ENCODE measurements at places on chromosomes 1 and 21.

GRCh38 chr1:51247022-51247421 is 10.9 kb downstream of the RNF11 start:
- DNase-seq, result no peak

DNA sequence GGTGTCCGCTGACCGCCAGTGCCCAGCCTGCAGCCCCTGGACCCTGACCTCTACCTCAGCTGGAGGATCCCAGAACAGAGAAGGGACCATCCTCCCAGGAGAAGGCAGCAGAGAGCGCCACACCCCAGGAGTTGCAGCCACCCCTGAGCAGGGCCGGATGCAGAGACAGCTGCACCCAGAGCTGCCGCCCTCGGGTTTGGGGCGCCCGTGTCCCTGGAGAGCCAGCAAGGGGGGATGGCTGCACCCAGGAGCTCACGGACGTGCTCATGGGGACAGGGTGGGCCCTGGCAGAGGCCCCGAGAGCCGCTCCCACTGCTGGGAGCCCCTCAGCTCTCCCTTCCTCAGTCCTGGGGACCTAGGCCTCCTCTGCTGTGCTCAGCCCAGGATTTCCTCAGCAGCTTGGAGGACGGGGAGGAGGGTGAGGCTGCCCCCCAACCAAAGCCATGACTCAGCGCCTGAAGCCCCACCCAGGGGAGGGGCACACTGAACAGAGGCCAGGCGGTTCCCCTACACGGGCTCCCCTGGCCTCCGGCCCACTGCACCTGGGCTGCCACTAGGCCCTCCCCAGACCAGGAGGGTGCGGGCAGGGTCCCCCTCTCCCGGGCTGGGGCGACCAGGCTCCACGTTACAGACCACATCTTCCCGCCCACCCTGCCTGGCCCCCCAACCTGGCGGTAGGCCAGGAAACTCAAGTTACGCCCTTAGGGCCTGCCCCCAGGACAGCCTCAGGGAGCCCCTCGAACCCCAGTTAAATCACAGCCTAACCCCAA is 2.2 kb downstream of the ACAP3 start:
- peak; percentile 28 for DNase-seq

- DNase-seq, result peak; percentile 27
Measured at GRCh38 chr1:39955547-39956539, 898 bp downstream of the MFSD2A start.

DNA sequence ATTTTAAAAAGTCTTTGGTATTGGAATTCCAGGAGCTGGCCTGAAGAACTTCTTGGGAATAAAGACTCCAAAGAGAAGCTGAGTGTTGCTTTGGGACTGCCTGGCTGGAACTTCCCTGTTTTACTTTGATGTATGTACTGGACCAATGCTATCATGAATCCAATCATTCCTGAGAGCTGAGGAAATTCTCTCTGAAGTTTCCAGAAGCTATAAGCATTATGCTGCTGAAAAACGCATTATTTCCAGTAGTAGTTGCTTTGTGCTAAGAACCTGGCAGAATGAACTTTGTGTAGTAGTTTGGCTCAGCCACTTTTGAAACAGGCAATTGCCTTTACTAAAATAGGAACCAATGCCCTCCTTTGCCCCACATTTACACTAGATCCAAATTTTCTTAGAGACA is 260.7 kb downstream of the HLX start:
- no peak for DNase-seq

DNA sequence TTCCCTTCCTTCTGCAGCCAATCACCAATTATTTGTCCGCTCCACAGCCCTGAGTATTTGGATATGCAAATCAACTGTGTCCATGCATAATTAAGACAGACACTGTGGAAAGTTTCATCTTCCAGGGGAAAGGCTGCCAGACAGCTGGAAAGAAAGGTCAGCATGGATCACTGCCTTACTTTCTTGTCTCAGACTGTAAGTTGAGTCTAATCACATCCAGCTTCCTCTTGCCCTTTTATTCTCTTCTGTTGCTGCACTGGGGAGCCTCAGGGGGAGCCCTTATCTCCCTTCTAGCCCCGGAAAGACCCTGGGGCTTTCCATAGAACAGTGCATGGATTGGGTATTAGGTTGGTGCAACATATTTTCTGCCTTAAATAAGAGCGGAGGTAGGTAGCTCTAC is 182.9 kb downstream of the OMA1 start:
- DNase-seq, result no peak

DNA sequence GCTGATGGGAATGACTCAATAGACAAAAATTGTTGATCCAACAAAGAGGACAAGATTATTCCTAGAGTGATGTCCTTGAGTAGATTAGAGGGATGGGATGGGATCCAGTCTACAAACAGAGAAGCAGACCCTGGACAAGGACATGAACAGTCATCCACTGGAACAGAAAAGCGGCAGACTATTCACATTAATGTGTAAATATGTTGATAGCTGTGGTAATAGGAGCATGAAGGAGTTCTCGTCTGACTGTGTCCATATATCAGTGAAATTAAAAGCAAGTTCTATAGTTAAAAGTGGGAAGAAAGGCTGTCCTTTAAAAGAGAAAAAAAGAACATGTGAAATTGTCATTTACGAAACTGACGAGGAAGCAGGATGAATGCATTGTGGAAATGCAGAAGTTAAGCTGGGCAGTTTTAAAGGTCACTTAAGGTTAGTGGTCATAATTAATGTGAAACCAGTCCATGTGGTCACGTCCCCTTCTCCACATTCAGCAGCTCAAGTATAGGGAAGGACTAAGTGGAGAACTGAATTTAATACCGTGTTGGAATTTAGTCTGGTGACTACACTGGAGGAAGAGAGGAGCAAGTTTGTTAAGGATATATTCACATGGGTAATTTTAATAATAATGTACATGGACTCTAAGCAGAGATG is 62.1 kb downstream of the PIK3R3 start:
- no peak for DNase-seq

GRCh38 chr1:8863138-8863537 is 15.3 kb downstream of the ENO1 start:
- DNase-seq, result no peak

- DNase-seq, result no peak
Measured at GRCh38 chr1:219049501-219049900, 124.2 kb upstream of the LYPLAL1 start.

- DNase-seq, result no peak
Measured at GRCh38 chr1:25051906-25052305, 121.8 kb upstream of the RUNX3 start.

GRCh38 chr1:157110003-157110402 is 10.4 kb upstream of the ETV3L start:
- DNase-seq, result no peak

GRCh38 chr1:24074817-24075589 is 36.9 kb downstream of the MYOM3 start:
- no peak for DNase-seq

DNA sequence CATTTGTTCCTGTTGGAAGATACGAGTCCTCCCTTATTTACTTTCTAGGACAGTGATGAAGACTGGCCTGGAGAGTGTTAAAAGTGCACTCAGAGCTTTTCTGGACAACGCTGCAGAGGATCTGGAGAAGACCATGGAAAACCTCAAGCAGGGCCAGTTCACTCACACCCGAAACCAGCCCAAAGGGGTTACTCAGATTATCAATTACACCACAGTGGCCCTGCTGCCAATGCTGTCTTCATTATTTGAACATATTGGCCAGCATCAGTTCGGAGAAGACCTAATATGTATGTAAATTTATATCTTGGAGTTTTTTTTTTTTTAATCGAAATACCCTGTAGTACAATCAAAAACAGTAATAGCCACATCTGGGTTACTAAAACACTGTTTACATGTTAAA is 190.5 kb downstream of the ZP4 start:
- DNase-seq, result no peak

DNA sequence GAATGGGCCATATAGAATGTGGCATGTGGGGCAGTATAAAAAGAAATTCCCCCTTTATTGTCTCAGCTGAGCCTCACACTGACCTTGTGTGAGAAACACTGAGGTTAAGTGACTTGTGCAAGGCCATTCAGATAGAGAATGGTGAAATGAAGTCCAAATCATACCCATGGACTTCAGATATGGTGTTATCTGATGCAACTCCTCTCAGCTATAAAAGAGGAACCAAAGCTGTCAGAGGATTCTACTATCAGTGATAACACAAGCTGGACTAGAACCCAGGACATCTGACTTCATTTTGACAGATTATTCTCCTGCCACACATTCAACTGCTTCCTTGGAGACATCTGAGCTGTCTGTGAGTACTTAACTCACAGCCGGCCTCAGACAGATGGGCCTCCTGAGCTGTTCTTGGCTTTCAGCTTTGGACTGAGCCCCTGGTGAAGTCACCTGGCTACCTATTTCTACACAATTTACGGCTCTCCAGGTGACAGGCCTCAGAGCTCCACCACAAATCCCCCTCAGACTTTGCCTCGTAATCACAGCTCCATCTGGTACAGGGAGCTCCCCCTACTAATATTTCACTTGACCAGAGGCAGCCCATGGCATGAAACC is 104.6 kb downstream of the PLXNA2 start:
- no peak for DNase-seq

- no peak for DNase-seq
Measured at GRCh38 chr1:7541629-7542028, 229.5 kb upstream of the VAMP3 start.

DNA sequence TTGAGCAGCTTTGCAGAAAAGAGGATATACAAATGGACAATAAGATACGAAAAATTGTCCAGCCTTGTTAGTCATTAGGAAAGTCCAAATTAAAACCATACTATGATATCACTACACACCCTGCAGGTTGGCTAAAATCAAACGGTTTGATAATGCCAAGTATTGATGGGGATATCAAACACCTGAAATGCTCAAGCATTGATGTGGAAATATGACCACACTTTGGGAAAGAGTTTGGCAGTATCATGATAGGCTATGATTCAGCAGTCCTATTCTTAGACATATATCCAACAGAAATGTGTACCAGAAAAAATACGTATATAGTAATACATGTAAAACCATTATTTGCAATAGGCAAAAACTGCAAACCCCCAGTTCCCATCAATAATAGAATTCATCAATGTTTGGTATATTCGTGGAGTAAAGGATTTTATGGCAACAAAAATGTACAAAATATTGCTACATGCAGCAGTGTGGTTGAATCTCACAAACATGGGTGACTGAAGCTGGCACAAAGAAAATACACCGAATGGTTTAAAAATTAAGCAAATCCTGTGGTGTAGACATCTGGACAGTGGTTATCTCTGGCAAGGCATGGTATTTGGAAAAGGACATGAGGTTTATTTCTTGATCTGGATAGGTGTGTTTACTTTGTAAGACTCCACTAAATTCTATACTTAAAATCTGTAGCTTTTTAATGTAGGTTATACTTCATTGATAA is 243.2 kb downstream of the FGGY start:
- DNase-seq, result no peak

- DNase-seq, result no peak
Measured at GRCh38 chr1:119787776-119788175, 19.1 kb upstream of the HMGCS2 start.

GRCh38 chr1:87206044-87206831 is 122.4 kb upstream of the LMO4 start:
- DNase-seq, result no peak

DNA sequence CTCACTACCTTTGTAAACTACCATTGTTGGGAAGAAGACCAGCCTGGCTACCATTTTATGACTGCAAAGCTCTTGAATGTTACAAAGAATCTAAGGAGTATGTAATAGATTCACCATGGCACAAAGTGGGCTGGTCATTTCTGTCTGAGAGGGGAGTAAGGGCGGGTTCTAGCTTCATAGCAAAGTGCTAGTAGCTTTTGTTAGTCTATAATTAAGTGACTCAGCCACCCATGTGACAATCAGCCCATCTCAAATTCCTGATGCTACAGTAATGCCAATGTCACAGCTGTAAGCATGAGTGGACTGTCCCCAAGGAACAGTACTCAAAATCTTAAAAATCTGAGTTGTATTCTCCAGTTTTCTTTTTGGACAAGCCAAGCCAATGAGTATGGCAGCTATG is 15.4 kb upstream of the OTUD3 start:
- no peak for DNase-seq

- DNase-seq, result no peak
Measured at GRCh38 chr1:185342672-185343259, 25.7 kb upstream of the IVNS1ABP start.

GRCh38 chr21:45423201-45423955 is 18.4 kb downstream of the COL18A1 start:
- no peak for DNase-seq

DNA sequence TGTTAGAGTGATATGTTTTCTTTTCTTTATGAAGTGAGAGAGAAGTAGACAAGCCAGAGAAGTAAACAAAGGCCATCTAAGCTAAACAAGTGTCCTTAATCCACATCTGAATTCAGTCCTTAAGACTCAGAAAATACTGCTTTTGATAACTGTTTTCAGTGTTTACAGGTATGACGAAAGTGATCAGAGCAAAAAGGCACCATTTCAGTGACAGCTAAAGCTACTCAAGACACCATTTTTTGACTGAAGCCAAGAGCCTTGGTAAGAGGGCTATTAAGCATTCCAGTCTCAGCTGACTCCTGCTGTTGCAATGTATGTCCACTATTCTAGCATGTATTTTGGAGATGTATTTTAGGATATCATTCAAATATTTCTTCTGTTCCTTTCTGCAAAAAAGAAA is 4.1 kb downstream of the KMO start:
- DNase-seq, result no peak

DNA sequence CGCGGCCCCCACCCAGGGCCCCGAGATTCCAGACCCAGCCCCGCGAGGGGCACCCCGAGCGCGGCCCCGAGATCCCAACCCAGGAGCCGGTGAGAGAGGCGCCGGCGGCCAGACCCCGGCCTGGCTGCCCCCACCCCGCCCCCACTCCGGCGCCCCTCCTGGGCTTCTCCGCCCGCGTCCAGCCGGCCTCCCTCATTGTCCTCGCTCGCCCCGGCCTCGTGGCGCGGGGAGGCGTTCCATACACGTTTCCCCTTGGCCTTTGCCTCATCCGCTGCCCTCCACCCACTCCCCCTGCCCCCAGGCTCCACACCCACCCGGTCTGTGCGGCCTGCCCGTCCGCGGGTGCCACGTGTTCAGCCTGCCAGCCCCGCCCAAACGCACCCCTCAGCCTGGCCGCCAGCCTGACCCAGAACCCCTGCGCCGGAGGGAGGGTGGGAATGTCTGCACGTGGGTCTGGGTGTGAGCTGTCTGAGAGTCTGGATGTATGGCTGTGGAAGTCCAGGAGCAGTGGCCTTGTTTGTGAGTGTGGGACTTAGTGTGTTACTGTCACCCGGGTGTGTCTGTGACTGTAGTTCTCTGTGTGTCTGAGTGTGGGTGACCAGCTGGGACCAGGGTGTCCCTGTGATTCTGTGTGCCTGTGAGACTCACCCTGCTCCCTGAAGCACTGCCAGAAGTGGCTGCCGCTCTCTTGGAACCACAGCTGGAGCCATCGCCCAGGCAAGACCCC is 681 bp downstream of the B4GALT2 start:
- DNase-seq, result no peak

- no peak for DNase-seq
Measured at GRCh38 chr21:25807191-25807590, 72.4 kb downstream of the GABPA start.

GRCh38 chr1:9687120-9687873 is 35.8 kb downstream of the PIK3CD start:
- no peak for DNase-seq

- DNase-seq, result no peak
Measured at GRCh38 chr21:45013260-45013841, 61.0 kb upstream of the ADARB1 start.

GRCh38 chr21:35954066-35954465 is 106.3 kb downstream of the SETD4 start:
- DNase-seq, result no peak
